AG09319 (cell line): ENCODE measurements at places on chromosomes 16 and 17.
A peak's percentile ranks its signal among the peaks of the same experiment; 100 is the strongest.

DNA sequence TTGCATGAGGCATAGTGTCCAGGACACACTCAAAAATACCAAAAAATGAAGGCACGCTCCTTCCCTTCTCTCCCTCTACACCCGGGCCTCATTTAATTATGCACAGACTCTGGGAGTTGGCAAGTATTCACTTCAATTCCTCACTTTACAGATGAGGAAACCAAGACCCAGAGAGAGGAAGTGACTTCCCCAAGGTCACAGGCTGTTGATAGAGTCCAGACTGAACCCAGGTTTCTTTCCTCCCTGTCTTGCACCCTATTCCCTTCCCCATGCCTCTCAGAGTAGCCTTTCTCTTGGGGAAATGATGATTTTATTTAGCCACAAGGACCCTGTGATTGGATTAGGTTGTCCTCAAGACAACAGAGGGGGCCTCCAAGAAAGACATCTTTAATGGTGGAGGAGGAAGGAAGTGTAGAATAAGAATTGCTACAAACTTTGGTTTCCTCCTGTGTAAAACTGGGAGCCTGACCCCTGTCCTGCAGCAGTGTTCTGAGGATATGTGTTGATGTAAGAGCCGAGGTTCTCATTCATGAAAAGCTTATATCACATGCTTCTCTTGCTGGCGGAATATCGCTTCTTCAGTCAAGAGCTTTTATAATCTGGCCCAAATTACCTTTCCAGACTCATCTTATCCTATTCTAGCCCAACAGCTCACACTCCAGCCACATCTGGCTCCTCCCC, 48.8 kb upstream of the SIAH1 start:
- DNase-seq: no peak

- no peak for DNase-seq
Observed at GRCh38 chr17:6526362-6527152, 29.8 kb downstream of the PITPNM3 start.

- DNase-seq: no peak
Observed at GRCh38 chr16:30924076-30924912, 922 bp downstream of the FBXL19 start.

DNA sequence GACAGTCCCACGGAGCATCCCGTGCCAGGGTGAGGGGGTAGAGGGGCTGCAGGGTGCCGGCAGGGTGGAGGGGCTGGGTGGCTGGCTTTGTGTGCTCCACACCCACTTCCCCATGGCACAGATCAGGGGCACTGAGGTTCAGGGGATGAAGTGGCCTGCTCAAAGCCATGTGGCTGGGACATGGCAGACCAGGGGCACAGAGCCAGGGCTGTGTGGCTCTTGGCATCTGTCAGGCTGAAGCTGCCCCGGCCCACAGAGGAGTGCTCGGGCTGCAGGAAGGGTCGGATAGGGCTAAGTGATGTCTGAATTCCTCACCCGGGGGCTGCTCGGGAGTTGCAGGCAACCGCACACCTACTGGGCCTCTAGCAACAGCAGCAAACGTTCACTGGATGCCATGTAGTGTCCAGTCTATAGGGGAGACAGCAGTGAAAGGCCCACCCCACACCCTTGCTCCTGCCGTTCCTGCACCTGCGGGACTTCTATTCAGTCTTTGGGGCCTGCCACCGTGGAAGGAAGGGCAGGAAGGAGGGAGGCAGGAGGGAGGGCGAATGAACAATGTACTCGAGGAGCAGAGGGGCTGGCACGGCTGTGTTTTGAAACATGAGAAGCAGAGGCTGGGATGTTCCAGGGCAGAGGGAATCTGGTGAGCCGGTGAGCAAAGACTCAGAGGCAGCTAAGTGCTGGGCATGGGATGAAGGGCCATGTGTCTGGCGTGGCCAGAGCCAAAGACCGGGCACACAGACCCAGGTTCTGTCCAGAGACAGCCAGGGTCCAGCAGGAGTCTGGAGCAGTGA, 15.1 kb downstream of the SLC5A10 start:
- peak; percentile 7 for DNase-seq
